ENCODE measurements at places on chromosomes 1 and 21.

DNA sequence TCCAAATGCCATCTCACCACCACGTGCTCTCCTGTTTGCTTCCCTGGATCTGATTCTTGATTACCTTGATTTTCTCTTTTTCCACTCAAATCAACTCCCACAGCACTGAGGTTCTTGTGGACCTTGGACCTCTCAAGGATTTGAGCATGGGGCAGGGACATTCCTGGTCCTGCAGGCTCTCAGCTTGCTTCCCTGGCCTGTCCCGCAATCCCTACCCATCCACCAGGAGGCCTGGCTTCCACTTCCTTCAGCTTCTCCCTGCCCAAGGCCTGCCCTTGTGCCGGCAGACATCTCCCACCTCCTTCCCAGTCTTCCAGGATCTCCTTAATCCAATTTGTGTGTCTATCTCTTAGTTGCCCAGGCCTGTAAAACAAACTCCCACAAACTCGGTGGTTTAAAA, 21.6 kb downstream of the PLA2G2A start:
- DNase-seq = no peak

DNA sequence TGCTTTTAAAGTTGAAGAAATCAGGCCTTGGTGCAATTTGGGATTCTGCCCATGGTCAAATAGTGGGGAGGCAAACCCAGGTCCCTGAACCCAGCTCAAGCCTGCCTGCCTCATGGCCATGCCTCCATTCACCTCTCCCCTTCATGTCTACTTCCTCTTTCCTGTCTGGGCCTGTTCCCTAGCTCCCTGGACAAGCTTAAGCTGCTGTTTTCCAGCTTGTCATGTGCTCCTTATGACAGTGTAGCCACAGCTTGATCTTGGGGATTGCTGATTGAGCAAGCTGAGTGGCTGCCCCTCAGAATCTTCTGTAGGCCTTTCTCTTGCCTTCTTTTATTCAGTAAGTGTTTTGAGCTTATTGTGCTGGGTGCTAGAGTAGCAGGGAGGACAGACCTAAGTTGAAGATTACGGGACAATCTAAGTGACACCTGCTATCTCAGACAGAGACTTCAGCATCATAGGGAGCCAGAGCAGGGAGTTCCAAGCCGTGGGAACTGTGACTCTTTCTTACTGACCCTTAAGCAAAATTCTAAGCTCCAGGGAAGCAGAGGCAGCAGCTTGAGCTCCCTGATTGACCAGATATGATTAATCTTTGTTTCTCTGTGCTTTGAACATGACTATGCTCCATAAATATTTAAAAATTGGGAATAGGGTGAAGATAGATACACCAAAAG, 520 bp upstream of the MR1 start:
- no peak for DNase-seq

GRCh38 chr1:68959461-68960030, 462.7 kb upstream of the DEPDC1 start:
- DNase-seq = no peak

- no peak for DNase-seq
Measured at GRCh38 chr1:22217811-22218460, 75.0 kb upstream of the WNT4 start.

GRCh38 chr1:12549460-12550349, 68.3 kb downstream of the DHRS3 start:
- no peak for DNase-seq

- no peak for DNase-seq
Measured at GRCh38 chr1:5637171-5637570, 355.1 kb downstream of the NPHP4 start.

- DNase-seq = no peak
Measured at GRCh38 chr1:154423304-154423987, 18.3 kb downstream of the IL6R start.

DNA sequence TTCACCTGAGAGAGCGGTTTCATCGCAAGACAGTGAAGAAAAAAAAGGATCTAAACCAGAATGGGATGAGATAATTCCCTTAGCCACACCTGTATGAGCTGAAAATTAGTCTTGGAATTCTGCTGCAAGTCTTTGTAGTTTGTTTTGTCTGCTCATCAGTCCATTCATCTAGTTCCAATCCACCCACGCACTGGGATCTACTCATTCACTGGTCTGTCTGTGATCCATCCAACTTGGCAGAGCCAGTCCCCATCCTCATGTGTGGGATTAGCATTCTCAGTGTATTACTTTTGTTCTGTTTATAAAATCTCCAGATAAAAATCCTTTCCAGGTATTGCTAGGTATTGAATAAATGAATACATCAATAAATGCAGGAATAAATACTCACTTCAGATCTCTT, 266.5 kb upstream of the USP24 start:
- DNase-seq = no peak

DNA sequence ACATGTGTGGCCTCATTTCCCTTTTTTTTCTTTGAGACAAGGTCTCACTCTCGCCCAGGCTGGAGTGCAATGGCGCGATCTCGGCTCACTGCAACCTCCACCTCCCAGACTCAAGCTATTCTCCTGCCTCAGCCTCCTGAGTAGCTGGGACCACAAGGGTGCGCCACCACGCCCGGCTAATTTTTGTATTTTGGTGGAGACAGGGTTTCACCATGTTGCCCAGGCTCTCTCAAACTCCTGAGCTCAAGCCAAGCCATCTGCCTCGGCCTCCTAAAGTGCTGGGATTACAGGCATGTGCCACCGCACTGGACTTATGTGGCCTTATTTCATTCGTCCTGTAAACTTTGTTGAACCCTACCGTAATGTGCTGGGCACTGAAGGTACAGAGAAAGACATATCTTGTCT, 569 bp upstream of the WARS2 start:
- DNase-seq = peak; percentile 2

GRCh38 chr1:240652549-240652948, 40.6 kb upstream of the GREM2 start:
- DNase-seq = no peak

- DNase-seq = no peak
Measured at GRCh38 chr1:81435175-81435574, 365.6 kb upstream of the ADGRL2 start.

- DNase-seq = no peak
Measured at GRCh38 chr1:237227476-237227875, 185.5 kb downstream of the RYR2 start.

GRCh38 chr1:245771511-245772281, 616.9 kb downstream of the KIF26B start:
- no peak for DNase-seq

DNA sequence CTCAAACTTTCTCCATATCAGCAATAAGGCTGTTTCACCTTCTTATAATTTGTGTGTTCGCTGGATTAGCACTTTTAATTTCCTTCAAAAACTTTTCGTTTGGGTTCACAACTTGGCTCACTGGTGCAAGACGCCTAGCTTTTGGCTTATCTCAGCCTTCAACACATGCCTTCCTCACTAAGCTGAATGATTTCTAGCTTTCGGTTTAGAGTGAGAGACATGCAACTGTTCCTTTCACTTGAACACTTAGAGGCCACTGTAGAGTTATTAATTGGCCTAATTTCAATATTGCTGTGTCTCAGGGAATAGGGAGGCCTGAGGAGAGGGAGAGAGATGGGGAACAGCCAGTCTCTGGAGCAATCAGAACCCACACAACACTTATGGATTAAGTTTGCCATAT, 41.2 kb upstream of the IFNLR1 start:
- no peak for DNase-seq

GRCh38 chr1:112878321-112878720, 77.7 kb downstream of the SLC16A1 start:
- DNase-seq = no peak

DNA sequence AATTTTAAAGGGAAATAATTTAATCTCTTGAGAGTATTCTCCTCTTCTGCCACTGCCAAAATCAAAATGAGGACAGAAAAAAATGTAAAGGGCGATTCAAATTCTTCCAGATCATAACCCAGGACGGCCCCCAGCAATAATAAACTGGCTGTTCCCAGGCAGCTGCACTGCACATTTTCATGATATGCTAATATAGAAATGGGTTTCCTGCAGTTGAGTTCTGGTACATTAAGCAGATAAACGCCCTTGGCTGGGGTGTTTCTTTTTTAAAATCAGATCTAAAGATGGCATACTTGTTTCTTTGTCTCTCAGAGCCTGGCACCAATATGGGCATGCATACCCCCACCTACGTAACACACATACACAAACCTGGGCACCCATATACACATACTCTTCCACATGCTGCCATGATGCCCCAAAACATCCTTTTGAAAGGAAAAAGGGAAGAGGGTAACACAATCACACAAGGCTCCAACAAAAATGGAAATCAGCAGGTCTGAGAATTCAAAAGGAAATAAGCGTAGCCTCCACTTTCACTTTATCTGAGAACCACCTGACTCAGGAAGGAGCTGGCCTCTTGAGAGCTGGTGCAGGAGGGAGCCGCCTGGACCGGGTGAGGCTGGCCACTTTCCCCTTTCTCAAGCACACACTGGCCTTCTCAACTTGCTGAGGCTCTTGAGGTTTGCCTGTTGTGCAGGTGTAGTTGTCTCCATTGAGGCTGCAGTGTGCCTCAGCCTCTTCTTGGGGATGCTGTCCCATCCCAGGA, 653.4 kb downstream of the KIF26B start:
- no peak for DNase-seq

GRCh38 chr1:64757213-64757612, 12.3 kb downstream of the RAVER2 start:
- no peak for DNase-seq

GRCh38 chr1:76048219-76048618, 26.3 kb upstream of the ST6GALNAC3 start:
- no peak for DNase-seq

GRCh38 chr1:116352349-116352813, 20.7 kb upstream of the ATP1A1 start:
- DNase-seq = no peak

DNA sequence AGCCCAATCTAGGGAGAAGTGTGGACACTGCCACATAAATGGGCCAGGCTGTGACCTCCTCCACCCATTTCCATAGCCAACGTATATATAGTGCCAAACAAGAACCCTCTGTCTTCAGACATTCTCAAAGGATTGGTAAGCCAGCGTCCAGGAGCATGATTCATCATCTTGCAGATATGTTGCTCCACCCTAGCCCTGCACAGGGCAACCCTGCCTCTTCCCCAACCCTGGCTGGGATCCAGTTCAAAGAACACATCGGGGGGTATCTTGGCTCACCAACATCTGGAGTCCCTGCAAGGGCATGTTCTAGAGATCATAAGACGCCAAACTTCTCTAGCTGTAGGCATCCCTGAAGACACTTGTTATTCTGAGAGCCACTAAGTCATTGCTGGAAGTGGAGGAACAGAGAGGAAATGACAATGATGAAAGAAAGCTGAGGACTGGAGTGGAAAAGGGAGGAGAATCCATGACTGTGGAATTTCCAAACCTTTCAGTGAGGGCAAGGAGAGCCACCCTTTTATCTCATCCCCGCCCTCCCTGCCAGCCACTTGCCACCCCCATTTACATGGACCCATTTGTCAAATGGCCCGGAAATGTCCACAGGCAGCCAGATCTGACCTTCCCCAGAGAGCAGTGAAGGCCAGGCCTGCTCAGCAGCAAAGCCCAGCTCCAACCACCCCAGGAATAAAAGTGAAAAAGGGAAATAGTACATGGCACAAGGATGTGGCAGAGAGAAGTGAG, 144.1 kb upstream of the CTTNBP2NL start:
- DNase-seq = no peak

GRCh38 chr1:42937141-42937696, 21.4 kb downstream of the SLC2A1 start:
- no peak for DNase-seq

GRCh38 chr1:39381839-39382238, 109.6 kb upstream of the BMP8A start:
- DNase-seq = no peak

DNA sequence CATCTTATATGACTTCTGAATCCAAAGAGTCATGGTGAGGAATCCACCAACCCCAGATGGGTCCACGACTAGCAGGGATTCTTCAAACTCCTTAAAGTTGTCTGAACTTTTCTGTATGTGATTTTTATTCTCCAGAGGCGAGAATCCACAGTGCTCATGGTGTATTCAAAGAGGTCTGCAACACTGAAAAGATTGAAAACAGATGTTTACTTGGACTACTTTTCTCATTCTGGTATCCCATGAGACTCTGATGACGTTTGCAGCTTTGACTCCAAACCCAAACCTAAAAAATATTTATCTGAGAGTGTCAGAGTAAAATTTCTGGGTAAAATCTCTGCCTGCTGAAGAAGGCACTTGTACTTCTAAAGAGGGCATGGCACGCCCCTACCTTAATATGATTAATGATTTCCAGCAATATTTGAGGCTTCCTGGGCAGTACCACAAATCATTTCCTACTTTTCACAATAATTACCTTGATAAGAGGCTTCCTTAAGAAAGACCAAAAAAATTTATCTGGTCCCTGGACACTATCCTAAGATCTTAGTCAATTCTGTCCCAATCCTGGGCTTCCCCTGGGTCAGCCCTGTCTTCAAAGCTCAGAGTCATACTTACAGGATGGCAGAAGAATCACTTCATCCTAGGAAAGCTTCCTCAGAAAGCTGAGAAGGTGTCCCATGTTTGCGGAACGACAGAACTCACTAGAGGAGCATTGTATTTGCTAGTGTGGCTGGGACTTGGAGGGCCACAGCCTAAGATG, 76.5 kb upstream of the MAP10 start:
- no peak for DNase-seq

GRCh38 chr1:230174471-230175162, 107.6 kb downstream of the GALNT2 start:
- DNase-seq = no peak

GRCh38 chr1:113940365-113941244, 11.5 kb downstream of the HIPK1 start:
- DNase-seq = no peak

GRCh38 chr1:96214982-96215381, 506.6 kb upstream of the PTBP2 start:
- DNase-seq = no peak

GRCh38 chr1:21853131-21853427, 41.0 kb downstream of the LDLRAD2 start:
- DNase-seq = no peak

GRCh38 chr1:55938376-55938850, 641.0 kb downstream of the PLPP3 start:
- DNase-seq = no peak
